T-helper 2 cell (primary cell): ENCODE measurements at places on chromosomes 1 and 21.

GRCh38 chr1:11307852-11308251 lies 34.9 kb downstream of the UBIAD1 start:
- DNase-seq = no peak

GRCh38 chr1:62265956-62266935 lies 53.0 kb downstream of the KANK4 start:
- DNase-seq = peak; percentile 8

GRCh38 chr21:45994086-45994661 lies 12.6 kb downstream of the COL6A1 start:
- DNase-seq = peak; percentile 5

- DNase-seq = no peak
Observed at GRCh38 chr1:188941986-188942385, 1535.7 kb downstream of the BRINP3 start.

DNA sequence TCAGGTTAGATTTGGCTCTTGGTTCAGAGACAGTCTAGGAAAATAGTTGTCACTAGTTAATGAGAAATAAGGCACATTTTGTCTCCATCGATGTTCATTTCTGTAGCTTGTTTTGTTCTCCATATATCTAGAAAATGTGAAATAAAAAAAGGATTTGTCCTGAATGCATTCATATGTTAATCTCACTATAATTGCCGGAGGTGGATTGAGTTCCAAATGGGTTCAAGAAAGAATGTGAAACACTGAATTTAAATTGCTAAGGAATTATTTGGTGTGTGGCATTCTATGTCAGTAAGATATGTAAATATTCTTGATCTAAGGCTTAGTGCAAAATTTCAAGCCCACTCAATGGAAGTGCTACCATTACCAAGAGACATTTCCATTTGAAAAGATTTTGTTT lies 176.7 kb downstream of the LRRC7 start:
- no peak for DNase-seq

DNA sequence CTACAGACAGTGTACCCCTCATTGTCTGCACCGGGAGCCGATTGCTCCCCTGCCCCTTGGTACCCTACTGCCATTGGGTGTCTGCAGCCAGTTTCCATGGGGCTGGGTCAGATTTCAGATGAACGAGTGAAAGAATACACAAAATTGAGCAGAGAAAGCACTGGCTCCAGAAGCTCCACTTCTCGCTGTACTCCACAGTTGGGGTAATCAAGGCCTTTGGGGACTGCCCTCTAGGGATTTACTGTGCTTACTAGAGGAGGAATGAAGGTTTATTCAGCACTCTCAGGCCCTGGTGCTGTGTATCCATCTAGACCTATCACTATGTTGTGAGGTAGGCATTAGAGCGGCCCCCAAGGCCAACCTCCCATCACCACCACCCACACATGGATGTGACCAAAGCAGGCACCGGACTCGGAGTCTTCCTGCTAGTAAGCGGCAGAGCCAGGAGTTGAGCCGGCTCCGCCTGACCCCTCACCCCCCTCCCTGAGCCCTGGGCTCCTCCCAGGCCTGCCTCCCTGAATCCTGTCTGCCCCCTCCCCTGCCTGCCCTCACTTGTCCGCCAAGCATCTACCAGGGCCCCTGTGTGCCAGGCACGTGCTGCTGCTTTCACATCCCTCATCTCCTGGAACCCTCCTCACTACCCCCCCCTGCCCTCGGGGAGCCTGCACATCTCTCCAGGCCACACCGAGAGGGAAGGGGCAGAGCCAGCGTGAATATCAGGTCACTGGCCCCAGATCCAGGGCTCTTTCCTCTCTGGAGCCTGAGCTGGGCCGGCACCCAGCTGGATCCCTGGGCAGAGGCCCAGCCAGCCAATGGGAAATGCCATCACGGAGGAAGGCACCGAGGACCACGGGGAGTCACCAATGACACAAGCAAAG lies 23.3 kb downstream of the KCNN3 start:
- DNase-seq = no peak

DNA sequence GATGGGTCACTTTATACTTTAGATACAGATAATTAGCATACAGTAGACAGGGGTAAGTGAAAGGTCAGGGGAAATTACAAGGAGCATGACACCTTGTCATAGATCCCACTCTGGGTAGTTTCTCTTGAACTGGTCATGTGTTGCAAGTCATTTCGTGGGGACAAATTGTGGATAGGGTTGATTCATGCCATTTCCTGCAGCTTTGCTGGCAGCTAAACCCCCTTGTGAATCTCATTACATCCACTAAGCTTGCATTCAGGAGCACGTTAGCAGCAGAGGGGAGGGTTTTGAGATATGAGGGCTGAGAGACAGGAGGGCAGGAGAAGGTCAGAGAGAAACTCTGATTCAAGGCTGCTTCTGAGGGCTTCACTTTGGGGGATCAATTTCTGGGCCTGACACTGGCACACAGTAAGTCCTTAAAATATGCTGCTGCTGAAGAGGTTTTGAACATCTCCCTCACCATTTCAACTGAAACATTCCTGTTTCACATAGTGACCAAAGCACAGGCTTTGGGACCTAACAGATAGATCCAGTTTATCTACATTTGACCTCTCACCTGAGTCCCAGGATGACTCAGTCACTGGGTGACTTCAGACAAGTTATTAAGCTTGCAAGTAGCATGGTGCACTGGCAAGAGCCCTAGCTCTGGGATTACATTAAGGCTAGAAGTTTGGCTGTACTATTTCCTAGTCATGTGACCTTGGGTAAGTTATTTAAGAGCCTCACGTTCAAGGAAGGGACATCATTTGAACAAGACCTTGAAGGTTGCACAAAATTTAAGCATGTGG lies 206.0 kb upstream of the USP24 start:
- DNase-seq = no peak

- DNase-seq = no peak
Observed at GRCh38 chr1:17612831-17613230, 73.3 kb downstream of the ARHGEF10L start.

DNA sequence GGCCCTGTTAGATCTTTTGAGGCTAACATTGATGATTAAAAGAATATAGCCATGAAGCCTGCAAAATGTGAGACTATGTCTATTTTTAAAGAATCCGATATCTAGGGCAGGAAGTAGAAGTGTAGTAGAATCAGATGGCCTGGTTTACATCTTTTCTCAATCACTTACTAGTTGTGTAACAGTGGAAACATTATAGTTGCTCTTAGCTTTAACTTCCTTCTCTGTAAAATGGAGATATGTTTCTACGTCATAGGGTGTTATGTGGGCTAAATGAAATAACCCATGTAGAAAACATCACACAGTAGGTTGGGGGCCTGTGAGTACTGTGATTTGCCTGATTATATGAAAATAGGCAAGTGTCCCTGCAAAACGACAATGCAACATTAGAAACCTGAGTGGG lies 4.4 kb upstream of the IGFN1 start:
- no peak for DNase-seq

DNA sequence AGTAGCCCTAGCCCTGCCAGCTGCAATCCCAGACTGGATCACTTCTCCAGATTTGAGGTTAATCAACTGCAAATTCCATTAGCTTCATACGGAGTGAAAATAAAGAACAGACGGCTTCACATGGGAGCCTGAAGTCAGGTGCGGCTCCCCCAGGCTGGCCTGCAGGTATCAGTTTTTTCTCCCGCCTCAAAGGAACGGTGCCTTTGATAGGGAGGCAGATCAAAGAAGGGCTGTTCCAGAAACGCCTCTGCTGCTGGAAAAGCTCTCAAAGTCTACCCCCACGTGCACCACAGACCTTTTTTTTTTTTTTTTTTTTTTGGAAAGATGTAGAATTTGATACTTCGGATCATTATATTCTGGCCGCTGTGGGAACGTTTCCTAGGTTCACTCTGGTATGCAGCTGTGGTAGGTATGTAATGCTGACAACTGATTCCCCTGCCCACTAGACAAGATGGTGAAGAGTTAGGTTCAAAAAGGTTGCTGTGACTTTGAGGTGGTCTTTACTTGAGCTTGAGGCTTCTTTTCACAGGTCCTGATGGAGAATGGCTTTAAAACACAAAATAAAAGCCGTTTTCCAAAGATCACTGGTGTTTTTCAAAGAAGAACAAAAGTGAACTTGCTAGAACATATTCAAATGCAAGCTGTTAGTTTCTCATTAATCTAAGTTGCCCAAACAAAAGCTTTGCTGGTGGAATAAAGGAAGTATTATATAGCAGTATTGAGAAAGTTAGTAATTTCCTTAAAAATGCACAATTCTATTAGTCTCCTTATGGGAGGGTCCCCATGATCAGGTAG lies 189.0 kb upstream of the NFIA start:
- DNase-seq = no peak

GRCh38 chr1:26237230-26237966 lies 3.4 kb downstream of the CEP85 start:
- DNase-seq = no peak

- no peak for DNase-seq
Observed at GRCh38 chr1:53334312-53334711, 6.4 kb upstream of the LRP8 start.
